ENCODE measurements at places on chromosomes 3 and 15.

DNA sequence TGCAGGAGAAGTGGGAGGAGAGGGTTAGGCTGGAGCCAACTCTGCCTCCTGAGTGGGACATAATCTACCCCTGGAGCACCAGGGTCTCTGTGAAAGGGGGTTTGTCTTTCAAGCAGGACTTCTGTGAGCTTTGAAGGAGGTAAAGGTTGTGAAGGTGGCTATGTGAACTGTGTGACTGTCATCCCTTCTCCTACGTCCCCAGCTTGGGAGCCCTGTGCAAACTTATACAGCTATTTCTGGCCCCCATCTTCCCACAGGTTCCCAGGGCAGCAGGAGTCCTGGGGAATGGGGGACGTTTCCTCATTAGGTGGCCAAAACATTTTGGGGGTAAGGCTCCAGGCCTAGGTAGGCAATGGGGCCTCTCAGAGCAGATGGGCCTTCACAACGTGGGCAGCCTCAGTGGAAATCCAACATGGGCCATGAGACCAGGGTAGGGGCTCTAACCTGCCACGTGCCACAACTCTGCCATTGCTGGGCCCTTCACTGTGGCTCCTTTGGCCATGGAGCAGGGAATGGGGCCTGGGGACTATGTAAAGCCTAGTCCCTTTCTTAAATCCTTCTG is 3.5 kb downstream of the VIPR1 start:
- DNase-seq, result no peak

DNA sequence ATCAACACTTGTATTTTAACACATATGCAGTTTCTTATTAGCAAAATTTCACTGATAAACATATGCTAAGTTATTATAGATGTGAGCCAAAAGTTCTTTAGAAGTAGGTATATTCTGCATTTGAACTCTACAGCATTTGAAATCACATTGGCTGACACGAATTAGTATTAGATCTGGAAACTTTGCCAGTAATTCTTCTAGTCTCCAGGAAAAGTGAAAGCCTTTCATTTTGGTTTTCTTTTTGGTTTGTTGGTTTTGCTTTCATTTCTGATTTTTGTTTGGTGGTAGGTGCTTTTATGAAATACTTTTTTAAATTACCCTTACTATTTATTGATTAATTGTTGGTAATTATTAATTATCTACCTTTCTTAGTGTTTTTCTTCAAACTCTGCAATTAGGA is 72.9 kb downstream of the RBMS3 start:
- DNase-seq, result no peak

- no peak for DNase-seq
Measured at GRCh38 chr3:11498177-11498576, 145.5 kb downstream of the VGLL4 start.

- no peak for DNase-seq
Measured at GRCh38 chr3:194766845-194767244, 81.2 kb downstream of the FAM43A start.

- no peak for DNase-seq
Measured at GRCh38 chr15:100769975-100770340, 109.7 kb upstream of the ALDH1A3 start.

DNA sequence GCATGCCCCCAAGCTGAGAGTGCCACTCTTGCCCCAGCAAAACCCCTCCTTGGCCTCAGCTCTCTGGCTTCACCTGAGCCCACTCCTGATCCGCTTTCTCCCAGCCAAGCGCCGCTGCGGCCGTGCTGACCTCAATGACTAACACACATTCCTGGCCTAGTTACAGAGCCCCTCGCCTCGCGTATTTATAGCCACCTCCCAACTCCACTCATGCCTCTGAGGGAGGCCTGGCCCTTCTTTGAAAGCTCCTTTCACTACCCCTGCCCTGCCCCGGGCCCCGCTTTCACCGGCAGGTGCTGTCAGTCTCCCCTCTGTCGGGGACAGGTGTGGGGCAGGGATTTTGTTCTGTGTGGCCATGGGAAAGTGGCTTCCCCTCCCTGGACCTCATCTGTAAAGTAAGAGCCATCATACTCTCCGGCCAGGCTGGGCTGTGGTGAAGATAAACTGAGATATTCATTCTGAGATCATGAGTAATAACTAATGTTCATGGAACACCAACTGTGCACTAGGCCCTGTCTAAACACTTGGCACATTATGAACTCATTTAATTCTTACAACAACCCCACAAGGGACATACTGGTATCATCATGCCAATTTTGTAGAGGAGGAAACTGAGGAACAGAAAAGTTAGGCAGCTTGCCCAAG is 13.2 kb upstream of the ATP2B2 start:
- DNase-seq, result peak; percentile 78

DNA sequence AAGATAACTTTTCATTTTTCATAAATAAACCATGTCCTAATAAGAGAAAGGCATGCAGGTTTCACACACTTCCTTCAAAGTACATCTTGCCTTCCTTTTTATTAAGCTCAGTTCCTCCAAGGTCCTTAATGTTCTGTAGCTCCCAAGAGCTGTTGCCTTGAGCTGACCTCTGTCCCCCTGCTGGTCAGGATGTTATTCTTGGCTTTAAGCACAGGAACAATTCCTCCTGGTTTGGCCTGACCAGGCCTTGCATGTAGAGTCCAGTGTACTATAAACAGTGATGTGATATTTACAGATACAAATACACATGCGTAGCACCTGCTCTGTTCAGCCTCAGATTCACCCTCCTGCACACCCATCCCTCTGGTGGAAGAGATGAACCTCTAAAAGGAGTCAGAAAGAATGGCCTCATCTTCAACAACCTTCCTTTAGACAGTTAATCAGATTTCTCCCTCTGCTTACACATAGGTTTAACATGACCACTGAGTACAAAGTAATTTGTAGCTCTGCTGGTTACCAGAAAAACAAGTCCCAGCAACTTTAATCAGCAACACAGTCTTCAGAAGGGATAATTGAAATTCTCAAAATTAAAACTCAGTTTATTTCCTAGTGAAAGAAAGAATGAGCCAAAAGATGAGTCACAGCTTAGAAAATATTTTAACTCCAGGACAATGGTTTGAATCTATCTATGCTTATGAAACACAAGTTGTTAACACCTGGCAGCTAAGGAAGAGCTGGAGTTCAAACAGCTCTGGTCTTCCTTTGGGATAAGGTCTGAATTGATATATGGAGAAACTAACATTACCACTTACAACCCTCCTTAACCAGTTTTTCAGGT is 46.5 kb downstream of the PTPN9 start:
- peak; percentile 78 for DNase-seq

DNA sequence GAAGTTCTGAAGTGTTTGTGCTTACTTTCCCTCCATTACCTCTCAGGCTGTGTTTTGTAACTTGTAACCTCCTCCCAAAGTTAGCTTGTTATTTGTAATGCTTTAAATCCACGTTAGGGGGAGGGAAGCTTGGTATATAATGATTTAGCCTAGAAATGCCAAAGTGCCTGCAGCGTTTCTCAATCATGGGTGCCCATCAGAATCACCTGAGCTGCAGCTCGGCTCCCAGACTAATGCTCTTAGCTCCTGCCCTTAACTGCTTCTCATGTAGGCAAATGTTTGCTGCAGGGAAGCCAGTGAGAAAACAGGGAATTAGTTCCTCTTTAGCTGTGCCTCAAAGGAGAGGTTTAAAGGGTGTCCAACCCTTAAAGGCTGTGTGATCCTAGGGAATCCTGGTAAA is 219.2 kb upstream of the NAALADL2 start:
- DNase-seq, result no peak

- DNase-seq, result peak; percentile 19
Measured at GRCh38 chr3:126704494-126705214, 614 bp downstream of the CHCHD6 start.

Measured in EH (cell line).